H9 (cell line): ENCODE measurements at places on chromosomes 7 and 10. TPM values are rescaled to one million over a fixed set of nuclear protein-coding genes. Genes with fewer than 3 reads are reported as not detected.
A peak's percentile ranks its signal among the peaks of the same experiment; 100 is the strongest.

DNA sequence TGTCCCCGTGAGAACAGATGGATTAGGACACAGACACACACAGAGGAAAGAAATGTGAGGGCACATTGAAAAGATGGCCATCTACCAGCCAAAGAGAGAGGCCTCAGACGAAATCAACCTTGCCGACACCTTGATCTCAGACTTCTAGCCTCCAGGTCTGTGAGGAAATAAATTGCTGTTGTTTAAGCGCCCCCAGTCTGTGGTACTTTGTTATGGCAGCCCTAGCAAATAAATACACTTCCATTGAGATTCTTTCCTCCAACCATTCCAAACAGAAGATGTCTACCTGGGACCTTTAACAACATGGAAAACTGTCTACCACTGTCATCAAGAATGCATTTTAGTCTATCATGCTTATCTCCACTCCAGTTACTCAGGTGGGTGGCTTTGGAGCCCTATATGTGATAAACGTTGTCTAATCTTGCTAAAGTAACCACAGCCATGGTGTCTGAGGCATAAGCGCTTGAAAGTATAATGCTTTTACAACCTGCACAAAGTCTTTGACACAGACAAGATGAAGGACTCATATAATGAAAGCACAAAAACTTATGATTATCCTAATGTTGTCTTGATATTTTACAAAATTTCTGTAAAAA is 244.3 kb downstream of the MTERF1 start:
- DNase-seq: peak; percentile 55

- DNase-seq: peak; percentile 19
Measured at GRCh38 chr10:47055386-47056246, 144.4 kb downstream of the PTPN20 start.

GRCh38 chr10:75231672-75232581 is 3.8 kb downstream of the COMTD1 start:
- no peak for DNase-seq

GRCh38 chr10:124734311-124735166 is 9.6 kb downstream of the FAM53B start:
- peak; percentile 18 for DNase-seq

The GIMAP4 gene
- total RNA-seq: not detected in 2 replicates

The ZNF736 gene
- not detected in 2 replicates for total RNA-seq

- no peak for DNase-seq
Measured at GRCh38 chr7:18210788-18211187, 183.1 kb upstream of the PRPS1L1 start.

DNA sequence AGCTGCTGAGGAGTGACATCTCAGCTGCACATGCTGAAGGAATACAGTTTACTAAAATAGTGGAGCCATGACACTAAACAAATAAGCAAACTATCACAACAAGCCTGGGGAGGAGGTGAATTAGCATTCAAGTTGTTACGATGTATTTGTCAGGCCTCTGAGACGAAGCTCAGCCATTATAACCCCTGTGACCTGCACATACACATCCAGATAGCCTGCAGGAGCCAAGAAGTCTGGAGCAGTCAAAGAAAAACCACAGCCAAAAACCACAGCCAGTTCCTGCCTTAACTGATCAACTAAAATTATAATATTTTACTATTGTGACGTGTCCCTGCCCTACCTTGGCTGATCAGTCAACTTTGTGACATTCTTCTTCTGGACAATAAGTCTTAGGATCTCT is 68.6 kb downstream of the NSUN6 start:
- no peak for DNase-seq

- peak; percentile 31 for DNase-seq
Measured at GRCh38 chr7:68216051-68216450, 1219.4 kb downstream of the TYW1 start.

The UROS gene
- 41.0 and 42.3 TPM in 2 replicates for total RNA-seq

DNA sequence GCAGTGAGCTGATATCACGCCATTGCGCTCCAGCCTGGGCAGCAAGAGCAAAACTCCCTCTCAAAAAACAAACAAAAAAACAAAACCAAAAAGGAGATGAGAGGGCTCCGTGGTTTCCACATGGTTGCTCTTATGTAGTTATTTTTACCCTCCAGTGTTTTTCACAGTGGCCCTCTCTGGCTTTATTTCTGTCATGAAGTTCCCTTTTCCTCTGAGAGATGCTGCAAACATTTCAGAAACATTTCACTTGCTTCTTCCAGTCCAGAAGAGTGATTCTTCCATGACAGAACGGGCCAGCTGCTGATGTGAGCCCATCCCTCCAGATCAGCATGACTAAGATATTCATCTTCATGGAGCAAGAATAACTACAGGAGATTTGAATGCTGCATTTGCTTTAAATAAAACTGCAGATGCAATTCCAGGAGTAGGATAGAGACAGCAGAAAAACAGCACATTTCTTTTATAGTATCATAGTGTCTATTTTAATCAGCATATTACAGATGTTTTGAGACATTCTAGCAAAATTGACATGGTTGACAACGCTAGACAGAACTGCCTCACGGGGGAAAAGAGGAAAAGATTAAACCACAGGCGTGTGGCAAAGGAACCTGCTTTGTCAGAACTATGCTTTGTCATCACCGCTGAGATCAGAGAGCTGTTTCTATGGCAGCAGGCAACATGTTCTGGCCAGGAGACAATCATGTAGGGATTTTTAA is 40.3 kb downstream of the NRCAM start:
- no peak for DNase-seq

DNA sequence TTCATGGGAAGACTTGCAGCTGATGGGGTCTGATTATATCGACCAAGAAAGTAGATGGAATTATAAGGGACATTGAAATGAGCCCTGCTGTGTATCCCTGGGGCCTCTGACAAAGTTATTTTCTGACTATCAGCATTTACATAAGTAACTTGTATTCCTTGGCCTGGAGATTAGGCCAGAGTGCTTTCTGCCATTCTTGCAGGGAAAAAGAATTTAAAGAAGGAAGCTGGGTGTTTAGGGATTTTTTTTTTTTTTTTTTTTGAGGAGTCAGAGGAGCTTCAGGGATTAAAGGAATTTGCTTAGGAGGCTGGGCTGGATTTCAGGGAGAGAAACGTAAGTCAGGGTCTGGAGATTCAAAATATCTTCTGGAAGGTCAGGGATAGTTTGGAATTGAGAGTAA is 4.6 kb downstream of the SPAM1 start:
- DNase-seq: no peak

The TECPR1 gene
- total RNA-seq: 13.9 and 15.6 TPM in 2 replicates

The ATOH7 gene
- total RNA-seq: 0.20 and 0.29 TPM in 2 replicates

The SLC29A3 gene
- total RNA-seq: 9.2 and 10.2 TPM in 2 replicates

DNA sequence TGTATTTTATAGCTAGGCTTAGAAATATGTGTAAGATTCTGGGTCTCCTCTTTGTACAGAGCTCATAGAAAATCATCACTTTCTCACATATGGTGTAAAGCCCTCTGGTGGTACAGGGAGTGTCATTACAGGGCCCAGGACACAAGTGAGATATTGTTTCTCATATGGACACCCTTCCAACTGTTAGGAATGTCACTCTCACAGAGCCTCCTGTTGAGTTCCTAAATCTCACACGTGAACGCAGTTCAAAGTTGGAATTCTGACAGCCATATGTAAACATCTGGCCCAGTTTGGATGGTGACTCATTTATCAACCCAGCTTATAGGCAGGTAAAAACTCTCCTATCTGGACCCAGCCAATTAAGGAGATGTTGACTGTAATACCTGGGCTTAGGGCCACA is 35.4 kb upstream of the ZNF107 start:
- DNase-seq: no peak

DNA sequence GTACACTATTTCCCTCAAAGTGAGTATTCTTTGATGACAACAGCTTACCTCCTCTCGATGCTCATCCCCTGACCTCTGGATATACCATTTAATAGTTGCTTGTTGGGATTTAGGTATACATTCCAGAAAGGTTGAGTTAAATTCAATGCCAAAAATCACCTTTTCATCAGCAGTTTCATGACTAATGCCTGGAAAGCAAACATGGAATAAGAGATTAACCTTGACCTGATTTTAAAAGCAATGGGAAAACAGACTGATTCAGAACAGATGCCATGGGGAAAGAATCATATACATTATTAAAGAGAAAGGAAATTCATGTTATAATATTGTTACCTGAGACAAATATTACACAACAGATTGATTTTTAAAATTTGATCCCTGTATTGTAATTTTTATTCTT is 180.1 kb downstream of the SEMA3D start:
- no peak for DNase-seq

DNA sequence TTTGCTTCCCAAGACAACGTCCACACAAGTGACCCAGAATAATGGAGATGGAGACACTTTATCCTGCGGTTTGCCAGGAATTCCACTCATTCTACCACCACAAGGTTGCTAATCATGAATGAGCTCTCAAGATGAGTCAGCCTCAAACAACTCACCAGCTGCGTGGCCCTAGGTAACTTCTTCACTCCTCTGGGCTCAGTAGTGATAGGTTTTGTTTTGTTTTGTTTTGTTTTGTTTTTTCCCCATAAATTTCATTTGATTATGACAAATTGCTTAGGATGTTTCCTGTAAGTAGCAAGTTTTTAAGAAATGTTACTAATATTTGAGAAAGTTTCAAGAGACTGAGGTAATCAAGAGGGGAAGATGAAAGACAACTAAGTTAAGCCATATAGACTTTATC is 286.8 kb downstream of the PARD3 start:
- DNase-seq: peak; percentile 73

The ABLIM1 gene
- total RNA-seq: 31.8 and 32.1 TPM in 2 replicates

DNA sequence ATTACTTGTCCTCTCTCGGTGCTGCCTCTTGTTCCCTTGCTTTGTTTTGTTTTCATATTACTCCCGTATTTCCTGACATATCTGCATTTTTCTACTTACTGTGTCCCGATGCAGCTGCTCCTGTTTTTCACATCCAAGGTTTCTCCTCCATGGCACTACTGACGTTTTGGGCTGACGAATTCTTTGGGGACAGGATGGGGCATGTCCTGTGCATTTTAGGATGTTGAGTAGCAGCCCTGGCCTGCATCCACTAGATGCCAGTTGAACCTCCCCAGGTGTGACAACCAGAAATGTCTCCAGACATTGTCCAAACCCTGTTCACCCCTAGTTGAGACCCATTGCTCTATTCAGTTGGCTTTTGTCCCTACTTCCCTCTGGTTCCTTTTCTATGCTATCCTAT is 12.4 kb downstream of the ZNF789 start:
- DNase-seq: no peak

DNA sequence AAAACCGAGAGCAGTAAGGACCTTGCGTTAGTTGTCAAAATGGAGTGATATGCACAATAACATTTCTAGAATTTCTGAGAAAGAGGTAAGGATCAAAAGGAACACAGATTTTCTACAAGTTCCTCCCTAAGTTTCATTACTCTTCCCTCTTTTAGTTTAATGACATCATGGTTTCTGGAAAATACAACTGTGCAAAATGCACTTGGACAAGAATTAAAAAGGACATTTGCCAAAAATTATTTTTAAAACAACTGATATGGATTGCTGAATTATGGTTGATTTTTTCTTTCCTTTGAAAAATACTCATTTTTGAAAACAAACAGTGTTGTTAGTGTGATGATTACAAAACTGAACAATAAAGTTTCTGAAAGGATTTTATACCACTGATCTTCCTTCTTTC is 52.1 kb downstream of the SRI start:
- DNase-seq: no peak

DNA sequence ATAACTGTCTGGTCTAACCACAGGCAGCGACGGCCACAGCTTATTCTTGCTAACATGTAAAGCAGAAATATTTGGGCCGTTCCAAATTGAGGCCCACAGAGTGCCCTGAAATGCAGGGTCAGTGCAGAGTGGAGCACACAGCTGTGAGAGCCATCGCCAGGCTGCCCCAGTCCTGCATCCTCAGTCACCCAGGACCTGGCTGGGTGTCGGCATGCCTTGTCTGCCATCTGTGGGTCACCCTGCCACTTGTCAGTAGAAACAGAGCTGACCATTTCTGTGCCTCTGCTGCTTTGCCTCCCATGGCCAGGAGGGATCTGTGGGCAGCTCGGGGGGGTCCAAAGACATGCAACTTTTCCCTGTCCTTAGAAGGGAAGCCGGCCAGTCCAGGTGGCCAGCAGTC is 57.3 kb upstream of the BTBD16 start:
- DNase-seq: peak; percentile 38

GRCh38 chr10:104666106-104666505 is 25.0 kb downstream of the SORCS3 start:
- no peak for DNase-seq

The IFIT3 gene
- total RNA-seq: 0.55 and 0.64 TPM in 2 replicates

DNA sequence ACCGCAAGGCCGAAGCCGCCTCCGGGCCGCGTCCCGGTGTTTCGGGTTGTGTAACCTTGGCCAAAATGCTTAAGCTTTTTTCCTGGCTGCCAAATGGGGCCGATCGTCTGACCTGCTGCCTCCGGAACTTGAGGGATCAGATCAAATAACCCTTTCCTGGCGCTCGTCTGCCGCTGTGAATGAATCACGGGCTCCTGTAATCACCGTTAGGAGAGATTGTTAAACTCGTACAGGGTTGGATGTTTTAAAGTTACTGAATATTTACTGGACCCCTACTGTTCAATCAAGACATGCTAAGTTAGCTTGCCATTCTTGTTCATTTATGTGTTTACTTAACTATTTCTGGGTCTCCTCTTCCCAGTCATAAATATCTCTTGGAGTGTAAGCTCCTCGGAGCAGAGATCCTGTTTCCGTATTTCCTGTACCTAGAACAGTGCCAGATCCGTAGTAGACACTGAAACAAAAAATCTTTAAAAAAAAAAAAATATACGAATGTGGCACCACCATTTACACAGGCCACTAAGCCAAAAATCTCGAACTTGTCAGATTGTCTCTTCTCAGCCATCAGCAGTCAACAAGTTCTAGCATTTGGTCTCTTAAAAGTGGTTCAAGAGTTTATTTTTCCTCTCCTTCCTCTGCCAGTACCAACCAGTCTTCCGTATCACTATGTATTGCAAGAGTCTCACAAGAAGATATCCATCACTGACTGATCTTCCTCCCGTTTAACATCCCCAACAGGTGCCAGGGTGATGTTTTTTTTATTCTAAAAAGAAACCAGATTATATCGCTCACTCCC is 650 bp upstream of the TM9SF3 start:
- DNase-seq: no peak

DNA sequence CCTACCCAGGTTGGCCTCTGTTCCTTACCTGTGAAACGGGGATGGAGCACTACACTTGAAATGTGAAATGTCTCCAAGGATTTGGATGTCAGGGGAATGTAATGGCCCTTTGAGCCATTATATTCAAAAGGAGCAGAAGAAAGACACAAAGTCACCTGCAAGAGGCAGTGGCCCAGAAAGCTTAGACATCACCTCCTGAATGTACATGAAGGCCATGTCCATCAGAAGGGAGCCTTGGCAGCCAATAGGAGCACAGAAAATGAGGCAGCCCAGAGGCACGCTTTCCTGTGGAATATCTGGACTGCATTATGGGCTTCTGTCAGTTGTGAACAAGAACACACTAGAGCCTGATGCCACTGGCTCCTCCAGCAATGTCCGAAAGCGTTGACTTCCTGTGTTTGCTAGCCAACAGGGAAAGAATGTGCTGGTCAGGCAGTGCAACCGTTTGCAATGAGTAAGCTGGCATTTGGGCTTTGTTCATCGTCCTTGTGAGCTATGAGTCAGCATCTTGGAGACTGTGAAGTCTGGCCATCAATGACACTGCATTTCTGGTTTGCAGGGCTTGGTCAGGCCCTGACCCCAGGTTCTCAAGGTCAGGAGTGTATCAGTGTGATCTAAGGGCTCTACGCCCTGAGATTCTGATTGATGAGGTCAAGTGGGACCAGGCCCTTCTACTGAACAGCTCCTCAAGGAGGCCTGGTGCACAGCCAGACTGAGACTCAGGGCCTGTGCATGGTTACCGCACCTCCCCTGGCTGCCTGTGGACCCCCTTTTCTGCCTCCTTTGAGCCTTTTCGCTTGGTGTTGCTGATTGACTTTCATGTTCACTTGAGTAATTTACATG is 222.4 kb downstream of the RPS24 start:
- no peak for DNase-seq

- no peak for DNase-seq
Measured at GRCh38 chr7:43502941-43503340, 80.0 kb upstream of the STK17A start.
